ENCODE measurements at places on chromosomes 2 and 18.

GRCh38 chr2:222982909-222983265 lies 69.1 kb upstream of the KCNE4 start:
- DNase-seq: no peak

- no peak for DNase-seq
These were observed 101.0 kb downstream of the ALPK2 start for GRCh38 chr18:58527952-58528287.

DNA sequence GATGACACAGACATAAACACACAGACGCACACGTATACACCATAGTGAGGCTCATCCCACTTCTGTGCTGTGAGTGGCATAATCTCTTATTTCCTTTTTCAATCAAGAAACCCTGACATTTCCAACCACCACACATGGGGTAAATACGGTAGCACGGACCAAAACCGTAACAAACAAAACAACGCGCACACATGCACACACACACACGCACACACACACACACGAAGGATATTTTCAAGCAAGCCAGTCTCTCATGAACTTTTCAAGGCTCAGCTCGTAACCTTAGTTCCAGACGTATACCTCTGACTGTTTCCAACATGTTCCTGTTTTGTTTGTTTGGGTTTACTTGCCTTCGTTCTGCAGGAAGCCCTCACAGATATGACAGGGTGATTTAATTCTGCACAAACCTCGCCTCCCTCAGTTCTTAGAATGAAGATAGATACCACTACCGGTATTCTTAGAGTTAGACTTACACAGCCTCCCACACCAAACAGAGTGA lies 119.8 kb downstream of the BCL2 start:
- DNase-seq: no peak

DNA sequence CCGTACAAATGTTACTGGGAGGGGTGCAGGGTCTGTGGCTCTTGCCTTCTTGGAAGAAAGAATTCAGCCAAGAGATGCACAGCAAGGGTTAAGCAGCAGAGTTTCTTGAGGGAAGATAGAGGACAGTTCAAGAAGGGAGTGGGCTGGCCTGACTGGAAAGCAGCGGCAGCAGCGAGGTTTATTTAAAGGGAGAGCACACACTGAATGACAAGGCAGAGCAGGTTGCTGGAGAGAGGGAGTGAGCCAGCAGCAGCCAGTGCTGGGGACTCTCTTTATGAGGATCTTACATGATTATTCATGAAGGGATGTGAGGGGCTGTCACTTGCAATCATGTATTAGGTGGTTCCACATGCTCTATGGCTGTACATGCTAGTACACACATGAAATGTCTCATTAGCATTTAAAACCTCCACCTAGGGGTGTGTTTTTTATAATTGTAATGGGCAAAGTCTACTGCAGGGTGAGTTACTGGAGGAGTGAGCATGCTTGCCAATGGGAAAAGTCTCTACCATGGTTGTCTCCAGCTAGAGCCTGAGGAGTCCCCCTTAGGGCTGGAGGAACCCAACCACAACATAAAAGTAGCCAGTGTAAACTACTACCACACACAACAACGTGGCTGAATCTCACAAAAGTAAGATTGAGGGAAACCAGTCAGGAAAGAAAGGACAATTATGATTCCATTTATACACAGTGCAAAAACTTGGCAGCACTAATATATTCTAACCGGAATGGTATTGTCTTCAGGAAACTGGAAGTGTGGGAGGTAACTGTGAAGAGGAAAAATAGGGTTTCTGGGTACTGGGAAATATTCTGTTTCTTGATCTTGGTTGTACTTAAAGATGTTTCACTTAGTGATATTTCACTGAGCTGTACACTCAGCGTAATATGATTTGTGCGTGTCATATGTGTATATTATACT lies 87.6 kb upstream of the FAM110C start:
- DNase-seq: no peak

DNA sequence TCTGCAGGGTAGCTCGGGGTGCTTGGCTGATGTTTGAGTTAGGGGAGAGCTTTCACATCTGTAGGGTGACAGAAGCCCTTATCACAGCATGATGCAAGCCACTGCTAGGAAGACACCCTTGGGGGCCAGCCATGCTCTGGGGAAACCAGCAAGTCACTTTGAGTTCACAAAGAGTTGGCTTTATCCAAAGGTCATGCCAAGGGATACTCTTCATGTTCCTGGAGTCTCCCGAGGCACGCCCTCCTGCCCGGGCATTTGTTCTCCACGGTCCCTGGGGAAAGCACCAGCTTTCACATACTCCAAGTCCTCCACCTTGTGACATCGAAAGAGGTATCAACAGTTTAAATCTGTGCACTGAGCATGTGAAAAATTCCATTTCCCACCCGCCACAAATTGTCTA lies 227.7 kb downstream of the VAPA start:
- DNase-seq: no peak

DNA sequence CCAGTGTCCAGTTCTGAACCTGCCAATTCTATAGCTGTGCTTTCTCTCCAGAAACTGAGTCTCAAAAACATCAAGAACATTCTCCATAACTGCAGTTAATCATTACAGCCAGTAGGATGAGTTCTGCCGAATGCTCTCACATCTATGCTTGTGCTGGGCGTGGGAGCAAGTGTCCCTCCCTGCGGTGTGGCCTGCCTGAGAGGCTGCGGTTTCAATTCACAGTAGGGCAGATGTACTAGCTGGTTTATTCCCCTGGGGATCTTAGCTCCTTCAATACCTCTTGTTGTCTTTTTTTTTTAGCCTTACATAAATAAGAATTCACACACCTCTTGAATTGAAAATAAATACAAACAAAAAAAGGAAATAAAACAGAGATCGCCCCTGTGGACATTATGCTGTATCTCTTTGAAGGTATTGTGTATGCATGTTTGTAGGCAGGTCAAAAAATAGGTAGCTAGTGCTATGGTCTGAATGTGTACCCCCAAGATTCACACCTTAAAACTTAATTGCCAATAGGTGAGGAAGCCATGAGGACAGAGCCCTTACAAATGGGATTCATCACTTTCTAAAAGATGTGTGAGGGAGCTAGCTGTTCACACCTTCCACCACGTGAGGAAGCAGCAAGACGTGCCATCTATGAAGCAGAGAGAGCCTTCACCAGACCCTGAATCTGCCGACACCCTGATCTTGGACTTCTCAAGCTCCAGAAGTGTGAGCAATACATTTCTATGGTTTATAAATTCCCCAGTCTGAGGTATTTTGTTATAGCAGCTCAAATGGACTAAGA lies 74.3 kb downstream of the BCL2L11 start:
- DNase-seq: no peak

DNA sequence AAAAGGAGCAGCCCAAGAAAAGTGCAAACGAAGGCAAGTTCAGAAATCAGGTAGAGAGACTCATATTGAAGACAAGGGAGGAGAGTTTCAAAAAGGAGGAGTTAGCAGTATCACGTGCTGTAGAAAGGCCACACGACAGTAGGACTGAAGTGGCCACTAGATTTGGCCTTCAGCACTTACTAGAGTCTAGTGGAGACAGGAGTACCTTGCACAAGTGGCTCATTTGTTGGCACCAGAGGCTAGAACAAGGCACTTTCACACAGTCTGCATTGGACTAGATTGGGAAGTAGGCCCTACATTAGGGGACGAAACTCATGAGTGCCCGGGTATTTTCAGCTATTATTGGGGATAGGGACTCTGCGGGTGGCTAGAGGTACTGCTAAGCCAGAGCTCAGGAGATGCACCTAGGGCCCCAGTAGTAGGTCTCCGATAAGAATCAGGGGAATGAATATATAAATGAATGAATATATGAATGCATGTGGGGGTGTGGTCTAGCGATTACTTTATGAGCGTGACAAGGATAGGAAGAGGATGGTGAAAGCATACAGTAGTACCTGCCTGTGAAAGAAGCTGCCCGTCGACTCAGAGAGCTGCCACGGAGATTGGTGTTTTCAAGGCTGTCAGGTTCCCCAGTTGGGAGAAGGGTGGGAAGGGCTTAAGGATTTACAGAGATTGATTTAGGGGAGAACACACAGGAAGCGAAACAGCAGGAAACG lies 1.4 kb upstream of the NCOA1 start:
- DNase-seq: no peak

- DNase-seq: peak; percentile 61
These were observed 36.4 kb downstream of the COL5A2 start for GRCh38 chr2:189142893-189143759.

DNA sequence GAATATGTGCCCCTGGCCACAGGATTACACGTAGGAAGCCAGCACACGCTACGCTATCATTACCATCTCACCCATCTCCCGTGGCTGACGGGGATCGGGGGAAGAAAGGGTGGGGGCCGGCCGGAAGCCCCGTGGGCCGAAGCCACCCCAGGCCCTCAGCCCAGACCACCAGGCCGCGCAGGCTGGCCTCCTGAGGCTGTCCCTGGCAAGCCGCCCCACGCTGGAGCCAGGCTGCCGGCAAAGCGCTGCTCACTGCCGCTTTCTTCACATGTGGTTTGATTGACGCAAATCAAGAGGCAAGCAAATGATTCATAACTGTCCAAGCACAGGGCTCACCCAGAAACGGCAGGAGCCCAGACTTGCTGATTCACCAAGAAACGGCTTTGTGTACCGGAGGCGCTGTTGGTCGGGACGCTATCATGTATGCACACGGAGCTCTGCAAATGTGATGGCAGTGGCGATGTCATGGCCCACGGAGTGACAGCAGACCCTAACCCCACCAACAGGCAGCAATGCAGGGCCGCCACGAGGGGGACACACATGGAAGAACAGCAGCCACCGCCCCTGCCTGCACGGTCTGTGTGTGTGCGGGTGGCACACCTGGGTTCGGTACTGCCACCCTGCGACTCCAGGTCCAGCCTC lies 125.7 kb downstream of the HDAC4 start:
- DNase-seq: peak; percentile 95

GRCh38 chr2:10095175-10095574 lies 15.0 kb upstream of the CYS1 start:
- no peak for DNase-seq

DNA sequence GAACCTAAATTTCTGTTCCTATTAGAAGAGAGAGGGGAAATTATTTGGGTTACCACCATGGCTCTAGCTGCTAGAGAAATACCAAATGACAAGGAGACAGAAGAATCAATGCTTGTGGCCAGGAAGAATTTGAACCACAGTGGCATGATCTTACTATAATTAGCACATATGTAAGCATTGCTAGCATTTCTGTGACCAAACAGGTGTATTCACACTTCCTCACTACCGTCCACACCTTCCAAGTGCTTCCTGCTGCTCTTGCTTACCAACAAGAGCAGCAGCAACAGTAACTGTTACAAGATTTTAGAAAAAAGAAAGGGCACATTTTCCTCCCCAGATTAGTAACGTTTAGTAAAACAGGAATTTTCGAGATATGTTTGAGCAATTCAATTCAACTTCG lies 60.5 kb downstream of the CDH7 start:
- DNase-seq: no peak

- no peak for DNase-seq
These were observed 232.3 kb downstream of the OSR1 start for GRCh38 chr2:19125901-19126680.

- no peak for DNase-seq
These were observed 970 bp upstream of the KCNG2 start for GRCh38 chr18:79796531-79797405.

DNA sequence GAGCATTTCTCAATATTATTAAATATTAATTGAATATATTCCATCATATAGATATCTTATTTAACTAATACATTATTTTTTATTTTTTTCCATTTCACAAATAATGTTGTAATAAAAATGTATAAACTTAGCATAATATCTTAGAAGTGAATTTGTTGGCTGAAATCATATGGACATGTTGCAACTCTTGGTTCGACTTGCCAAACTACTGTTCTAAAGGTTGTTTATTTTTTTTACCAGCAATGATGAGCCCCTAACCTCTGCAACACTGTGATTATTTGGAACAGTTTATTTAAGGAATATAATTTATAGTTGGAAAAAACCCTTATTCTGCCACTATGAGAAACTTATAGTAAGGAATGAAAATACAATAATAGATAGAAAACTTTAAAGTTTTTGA lies 8.8 kb upstream of the NAB1 start:
- no peak for DNase-seq

DNA sequence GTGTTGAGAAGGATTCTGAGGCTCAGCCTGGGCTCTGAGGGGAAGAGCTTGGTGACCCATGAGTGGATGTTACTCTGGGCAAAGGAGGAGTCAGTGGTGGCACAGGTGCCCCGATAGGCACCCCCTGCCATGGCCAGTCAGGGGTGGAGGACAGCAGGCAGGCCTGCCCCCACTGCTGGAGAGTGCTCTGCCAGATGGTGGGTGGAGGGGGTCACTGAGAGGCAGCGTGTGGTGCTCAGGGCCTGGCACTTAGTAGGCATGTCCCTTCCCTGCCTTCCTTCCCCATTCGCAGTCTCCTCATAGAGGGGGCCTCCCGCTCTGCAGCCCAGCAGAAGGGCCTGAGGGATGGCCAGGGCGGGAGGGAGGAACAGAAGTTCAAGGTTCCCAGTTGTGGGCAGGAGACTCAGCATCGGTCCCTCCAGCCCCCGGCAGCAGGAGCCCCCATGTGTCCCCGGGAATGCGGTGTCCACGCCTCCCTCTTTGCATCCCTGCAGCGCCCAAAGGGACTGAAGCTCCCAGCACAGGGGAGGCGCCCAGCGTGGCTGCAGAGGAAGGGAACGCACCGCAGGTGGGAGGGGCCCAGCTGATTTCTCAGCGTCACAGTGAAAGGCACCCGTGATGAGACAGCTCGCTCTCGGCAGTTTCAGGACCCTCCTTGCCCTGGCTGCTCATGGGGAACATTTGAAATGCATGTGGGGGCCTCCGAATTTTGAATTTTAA lies 5.7 kb upstream of the SNED1 start:
- DNase-seq: no peak

GRCh38 chr2:25258847-25259736 lies 82.6 kb downstream of the DNMT3A start:
- no peak for DNase-seq

DNA sequence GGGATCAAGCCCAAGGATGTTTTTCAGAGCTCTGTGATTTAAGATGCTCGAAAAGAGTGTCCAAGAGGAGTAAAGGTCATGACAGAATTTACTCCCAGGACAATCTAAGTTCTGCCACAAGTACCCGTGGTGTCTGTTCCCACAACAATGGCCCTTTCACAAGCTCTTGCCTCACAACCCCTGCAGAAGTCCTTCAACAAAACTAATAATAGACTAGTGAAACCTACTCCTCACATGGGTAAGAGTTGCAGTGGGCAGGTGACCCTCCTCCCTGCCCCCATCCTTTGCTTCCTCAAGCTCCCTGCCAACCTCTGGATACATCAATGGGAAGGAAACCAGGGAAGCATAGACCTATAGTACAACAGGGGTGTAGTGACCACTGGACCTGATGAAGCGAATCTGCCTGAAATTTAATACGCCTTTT lies 34.9 kb downstream of the PTCD3 start:
- DNase-seq: no peak

DNA sequence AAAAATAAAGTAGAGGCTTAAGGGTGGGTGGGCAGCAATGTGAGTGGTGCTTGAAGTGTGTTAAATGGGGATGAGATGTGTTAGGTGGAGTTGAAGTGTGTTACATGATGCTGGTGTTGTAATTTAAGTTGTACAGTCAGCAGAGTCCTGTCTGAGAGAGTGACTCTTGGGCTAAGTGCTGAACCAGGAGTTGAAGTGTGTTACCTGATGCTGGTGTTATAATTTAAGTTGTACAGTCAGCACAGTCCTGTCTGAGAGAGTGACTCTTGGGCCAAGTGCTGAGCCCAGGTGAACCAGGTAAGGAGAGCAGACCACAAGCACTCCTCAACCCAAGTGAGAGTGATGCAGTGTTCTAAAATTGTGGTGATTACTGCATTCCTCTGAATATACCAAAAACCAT lies 40.6 kb downstream of the LCLAT1 start:
- DNase-seq: no peak

Measured in EL (cell line).